Stimulated activated CD8-positive, alpha-beta memory T cell treated with anti-CD3 and anti-CD28 coated beads, Interleukin-2, amount 100 ng/mL, for 1 hour (primary cell): ENCODE measurements at places on chromosomes 7 and 10.

DNA sequence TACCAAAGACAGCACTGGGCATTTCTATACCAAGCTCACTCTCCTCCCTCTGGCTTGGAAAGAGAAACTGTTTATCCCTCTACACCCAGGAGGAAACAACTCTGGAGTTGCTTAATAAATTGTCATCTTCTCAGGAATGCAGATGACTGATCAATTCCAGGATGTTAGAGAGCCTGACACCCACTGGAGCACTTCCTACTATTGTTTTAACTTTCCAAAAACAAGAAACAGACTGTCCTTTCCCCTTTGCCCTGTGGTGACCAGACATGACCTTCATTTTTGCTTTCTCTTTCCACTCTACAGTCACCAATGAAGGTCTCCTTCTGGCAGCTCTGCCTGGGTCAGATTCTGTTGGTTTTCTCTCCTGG, 19.6 kb downstream of the GIMAP4 start:
- DNase-seq, result no peak

- DNase-seq, result no peak
These were observed 322.6 kb upstream of the SEMA3D start for GRCh38 chr7:85509476-85509875.

DNA sequence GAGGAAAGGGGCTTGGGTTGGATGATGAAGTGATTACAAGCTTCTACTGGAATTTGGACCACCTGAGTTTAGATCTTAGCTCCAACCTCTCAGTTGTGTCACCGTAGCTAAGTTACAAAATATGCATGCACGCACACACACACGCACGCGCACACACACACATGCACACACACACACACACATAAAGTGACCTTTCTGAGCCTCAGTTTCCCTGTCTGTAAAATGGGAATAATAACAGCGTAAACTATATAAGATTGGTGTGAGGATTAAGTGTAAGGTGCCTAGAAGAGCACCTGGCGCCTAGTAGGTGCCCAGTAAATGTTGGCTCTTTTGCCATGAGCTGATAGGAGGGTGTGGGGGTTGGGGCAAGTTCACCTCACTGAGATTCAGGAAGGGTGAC, 12.6 kb upstream of the AQP1 start:
- DNase-seq, result no peak

DNA sequence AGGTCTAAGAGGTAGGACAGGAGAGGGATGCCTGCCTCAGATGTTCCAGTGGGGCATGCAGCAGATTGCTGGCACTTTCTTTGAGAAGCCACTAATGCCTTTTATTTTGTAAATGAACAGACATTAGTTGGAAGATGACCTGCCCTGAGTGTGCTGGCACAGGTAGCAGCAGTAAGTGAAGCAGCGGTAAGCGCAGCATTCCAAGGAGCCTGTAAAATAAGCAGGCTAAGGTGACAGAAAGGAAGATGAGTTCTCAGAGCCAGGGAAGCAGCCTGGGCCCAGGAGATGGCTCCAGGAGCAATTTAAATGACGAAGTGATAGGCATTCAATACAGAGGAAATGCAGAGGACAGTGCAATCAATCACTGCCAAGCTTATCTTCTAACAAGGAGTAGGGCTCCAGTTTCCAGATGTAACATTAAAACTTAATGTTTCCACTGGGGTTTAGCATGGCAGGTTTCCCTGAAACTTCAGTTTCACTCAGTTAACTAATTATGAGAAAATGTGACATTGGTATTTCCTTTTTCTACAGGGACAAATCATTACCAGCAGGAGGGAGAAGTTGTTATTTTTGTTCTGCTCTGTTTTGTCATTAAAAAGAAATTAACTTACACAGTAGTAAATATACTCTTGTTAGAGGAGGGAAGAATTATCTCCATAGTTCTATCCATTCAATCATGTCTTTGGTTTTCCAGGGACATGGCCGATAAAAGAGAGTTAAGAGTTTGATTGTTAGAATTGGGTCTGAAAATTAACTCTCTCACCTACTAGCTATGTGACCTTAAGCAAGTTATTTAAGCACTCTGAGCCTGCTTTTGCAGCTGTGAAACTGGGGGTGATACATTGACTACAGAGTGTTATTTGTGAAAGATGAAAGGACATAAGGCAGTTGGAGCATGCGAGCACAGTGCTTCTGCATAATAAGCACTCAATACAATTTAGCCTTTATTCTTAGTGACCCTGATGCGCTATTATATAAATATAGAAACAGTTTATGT, 96.6 kb upstream of the PTN start:
- no peak for DNase-seq

GRCh38 chr7:74579800-74580685, 77.5 kb upstream of the GTF2I start:
- DNase-seq, result no peak

- DNase-seq, result no peak
These were observed 129.2 kb upstream of the SEC61G start for GRCh38 chr7:54888067-54888733.

GRCh38 chr10:89269433-89270152, 18.0 kb upstream of the LIPA start:
- no peak for DNase-seq
